ENCODE measurements at places on chromosomes 2 and 18.
A peak's percentile ranks its signal among the peaks of the same experiment; 100 is the strongest.

GRCh38 chr2:113675875-113676274 lies 48.8 kb downstream of the RABL2A start:
- no peak for DNase-seq

DNA sequence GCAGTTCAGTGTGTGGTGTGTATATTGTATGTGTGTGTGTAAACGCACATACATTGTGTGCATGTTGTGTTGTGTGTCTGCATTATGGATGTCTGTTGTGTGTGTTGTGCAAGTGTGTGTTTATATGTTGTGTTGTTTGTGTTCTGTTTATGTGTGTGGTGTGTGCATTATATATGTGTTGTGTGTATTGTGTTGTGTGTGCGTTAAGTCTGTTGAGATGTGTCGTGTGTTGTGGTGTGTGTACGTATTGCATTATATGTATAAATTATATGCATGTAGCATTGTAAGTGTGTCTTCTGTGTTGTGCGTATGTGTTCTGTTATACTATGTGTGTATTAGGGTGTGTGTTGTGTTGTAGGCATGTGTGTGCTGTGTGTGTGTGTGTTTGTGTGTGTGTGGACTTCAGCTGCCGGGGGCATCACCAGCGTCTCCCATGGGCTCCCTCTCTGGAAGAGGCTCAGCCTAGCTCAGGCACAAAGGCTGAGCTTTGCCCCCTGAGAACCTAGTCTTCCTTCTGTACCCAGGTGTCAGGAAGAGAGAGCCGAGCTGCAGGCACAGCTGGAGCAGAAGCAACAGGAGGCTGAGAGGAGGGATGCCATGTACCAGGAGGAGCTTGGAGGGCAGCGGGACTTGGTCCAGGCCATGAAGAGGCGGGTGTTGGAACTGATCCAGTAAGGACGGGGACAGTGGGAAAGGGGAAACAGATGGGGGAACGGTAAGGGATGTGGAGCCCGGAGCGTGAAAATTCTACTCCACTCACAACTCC lies 13.7 kb downstream of the RUFY4 start:
- DNase-seq, result no peak

DNA sequence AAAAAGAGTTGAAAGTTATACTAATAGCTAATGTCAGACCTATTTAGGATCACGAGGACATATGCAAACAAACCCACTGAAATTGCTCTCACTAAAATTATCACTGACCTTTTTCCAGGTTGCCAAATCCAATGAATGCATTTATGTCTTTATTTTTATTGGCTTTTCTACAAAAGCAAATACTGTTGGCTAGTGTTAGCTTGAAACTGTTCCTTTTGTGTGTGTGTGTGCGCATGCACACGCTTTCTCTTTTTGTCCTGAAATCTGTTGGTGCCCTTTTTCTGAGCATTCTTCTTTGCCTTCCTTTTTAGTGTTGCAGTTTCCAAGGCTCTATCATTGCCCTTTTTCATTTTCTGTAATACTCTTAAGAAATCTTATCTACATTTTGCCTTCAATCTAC lies 1269.2 kb downstream of the LRP1B start:
- DNase-seq, result no peak

- DNase-seq, result no peak
These were observed 77.5 kb upstream of the GLI2 start for GRCh38 chr2:120658042-120658769.

DNA sequence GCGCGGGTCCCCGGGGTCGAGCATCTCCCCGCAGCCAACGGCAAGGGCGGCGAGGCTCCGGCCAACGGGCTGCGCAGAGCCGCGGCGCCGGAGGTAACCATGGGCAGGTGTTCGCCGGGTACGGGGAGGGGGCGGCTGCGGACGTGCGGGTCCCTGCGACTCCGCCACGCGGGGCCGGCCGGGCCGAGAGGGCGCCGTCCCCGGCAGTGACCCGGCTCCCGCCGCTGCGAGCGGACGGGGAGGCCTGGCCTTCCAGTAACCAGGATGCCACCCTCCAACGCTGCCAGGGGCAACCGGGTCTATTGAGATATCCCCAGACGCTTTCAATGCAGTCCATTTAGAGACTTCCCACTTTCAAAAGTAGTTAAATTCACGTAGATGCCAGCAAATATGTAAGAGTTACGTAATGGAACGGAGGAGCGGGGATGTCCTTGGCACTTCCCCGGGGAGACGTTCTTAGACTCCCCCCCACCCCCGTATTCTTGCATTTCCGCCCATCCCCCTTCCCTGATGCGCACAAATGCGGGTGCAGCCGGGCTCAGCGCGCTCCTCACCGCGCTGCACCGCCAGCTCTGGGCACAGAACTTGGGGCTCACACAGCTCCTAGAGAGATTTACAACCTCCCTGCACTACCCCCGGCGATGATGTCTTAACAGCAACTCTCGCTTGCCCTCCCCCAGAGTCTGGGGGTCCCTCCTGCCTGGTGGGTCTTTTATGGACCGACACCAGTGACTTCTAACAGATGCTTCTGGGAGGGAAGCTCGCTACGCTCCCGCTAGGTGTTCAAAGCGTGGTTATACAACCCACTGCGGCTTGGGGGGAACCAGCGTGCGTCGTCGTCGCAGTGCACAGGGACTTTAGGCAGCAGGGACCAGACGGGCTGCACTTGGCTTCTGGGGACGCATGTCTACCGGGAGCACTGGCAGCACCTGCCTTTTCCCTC lies 657 bp downstream of the SGPP2 start:
- no peak for DNase-seq

GRCh38 chr18:46379323-46379950 lies 275.3 kb downstream of the HAUS1 start:
- DNase-seq, result no peak

- DNase-seq, result no peak
These were observed 62.3 kb downstream of the CD226 start for GRCh38 chr18:69885355-69885754.

- DNase-seq, result no peak
These were observed 3.0 kb downstream of the LBH start for GRCh38 chr2:30234180-30234971.

DNA sequence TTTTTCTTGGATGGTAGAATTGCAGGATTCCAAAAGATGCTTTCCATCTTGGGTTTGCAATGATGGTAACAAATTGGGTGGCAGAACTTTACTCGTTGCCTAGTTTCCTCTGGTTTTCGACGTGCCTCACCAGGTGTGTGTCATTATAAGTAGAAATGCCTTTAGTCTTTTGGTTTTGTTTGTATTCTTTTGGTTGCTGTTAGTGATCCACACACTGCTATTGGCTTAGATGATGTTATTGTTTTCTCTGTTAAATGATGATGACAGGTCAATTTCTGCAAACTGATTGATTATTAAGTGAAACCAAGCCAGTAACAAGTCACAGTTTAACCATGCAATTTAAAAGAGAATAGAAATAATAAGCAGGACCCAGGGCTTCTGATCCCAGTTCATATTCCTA lies 6.1 kb upstream of the LAMA3 start:
- DNase-seq, result no peak

- DNase-seq, result no peak
These were observed 2.3 kb downstream of the VAPA start for GRCh38 chr18:9916077-9916639.

DNA sequence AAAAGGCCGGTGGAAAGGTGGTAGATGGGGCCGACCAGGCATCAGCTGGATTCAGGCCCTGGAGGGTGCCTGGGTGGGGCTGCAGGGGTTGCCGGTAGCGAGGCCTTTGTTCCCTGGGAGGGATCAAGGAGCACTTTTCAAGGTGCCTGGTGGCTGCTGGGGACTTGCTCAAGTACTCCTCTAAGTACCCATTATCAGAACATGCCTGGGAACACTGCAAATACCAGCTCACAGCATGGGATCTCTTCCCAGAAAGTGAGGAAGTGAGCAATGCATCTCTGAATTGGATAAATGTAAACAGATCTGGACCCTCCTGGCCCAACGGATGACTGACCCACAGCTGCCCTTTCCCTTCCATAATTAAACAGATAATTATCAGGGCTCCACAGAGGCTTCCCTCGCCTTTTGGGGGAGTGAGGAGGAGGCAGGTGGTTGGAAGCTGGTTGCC lies 210.5 kb downstream of the SH3RF3 start:
- no peak for DNase-seq

DNA sequence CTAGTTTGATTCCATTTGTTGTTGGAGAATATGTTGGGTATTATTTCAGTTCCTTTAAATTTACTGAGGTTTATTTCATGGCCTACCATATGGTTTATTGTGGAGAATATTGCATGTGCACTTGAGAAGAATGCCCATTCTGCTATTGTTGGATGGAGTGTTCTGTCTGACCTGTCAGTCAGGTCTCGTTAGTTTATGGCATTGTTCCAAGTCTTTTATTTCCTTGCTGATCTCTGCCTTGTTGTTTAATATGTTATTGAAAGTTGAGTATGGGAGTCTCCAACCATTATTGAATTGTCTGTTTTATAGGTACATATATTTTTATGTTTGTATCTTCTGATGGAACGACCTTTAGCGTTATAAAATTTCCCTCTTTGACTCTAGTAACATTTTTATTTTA lies 86.3 kb downstream of the PTPN4 start:
- no peak for DNase-seq

DNA sequence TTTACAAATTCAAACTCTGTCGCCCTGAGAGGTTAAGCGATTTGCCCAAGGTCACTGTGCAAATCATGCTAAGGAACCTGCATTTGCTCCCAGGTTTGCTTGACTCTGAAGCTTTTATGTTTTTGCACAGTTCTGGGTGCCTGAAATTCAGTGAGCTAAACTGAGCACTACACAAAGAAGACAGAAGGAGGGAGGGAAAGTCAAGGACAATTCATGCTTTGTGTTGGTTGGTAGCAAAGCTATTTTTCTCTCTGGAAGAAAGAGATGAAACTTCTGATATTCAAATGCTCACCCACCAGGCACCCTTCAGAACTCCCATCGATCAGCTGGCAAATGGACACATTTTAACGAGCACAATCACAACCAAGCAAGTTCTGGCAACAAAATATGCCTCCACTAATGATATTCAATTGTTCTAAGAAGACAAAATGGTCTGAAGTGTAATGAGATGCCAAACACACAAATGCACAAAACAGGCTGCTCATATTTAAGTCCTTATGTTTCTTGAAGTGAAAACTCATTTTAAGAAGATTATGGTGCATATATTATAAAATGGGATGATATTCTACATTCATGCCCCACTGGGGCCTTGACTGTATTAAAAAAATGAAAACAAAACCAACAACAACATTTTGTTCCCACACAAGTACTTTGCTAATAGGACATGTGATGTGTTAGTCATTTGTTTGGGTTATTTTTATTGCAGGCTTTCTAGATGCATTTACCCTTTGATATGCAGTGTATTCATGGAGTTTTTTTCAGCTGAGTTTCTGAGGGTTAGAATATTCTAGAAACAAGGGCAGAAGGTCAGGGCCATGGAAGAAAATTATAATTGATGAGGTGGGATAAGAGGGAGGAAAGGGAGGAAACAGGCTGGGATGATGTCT lies 445.6 kb upstream of the CELF4 start:
- no peak for DNase-seq

DNA sequence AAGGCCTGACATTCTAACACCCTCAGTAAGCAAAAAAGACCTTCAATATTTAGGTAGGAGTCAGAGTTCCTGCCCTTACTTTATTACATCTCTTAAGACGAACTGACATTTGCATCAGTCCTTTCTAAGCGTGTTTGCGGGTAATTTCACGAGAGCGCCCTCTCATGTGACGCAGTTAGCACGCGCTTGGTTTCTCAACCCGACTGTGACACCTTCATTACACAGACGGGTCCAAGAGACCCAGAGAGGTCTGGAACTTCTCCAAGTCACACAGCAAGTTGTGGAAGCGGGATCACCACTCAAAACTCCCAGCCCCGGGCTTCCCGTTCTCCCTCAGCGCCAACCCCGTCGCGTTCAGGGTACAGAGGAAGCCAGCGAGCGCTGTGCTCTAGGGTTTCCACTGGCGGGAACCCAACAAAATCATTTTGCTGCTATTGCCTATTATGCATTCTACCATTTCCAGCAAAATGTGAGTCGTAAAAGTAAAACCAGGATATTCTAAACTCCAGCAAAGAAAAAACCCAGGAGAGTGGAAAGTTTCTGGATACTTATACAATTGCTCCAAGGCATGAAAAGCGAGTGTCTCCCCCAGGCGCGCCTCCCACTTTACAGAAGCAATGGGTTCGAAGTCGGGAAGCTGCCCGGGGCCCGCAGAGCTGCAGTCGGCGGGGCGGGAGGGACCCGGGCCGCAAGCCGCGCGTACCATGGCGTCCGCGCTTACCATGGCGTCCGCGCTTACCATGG lies 601 bp downstream of the ENOSF1 start:
- DNase-seq, result peak; percentile 55

- DNase-seq, result no peak
These were observed 35.5 kb upstream of the KIDINS220 start for GRCh38 chr2:8872821-8873432.

DNA sequence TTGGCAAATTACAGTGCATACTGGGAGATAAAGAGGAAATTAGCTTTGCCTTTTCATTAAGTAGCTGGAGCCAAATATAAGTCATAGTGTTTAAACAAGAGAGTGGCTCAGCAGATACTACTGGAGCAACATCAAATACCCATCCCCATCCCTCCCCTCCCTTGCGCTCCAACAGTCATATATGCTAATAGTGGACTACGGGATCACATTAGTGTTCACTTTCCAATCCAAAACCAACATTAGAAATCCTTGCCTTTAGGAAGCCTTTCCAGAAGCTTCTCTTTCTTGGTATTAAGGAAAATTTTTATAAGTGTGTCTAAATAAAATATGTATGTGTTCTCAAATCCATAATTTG lies 1669.3 kb downstream of the SUCLG1 start:
- DNase-seq, result no peak

DNA sequence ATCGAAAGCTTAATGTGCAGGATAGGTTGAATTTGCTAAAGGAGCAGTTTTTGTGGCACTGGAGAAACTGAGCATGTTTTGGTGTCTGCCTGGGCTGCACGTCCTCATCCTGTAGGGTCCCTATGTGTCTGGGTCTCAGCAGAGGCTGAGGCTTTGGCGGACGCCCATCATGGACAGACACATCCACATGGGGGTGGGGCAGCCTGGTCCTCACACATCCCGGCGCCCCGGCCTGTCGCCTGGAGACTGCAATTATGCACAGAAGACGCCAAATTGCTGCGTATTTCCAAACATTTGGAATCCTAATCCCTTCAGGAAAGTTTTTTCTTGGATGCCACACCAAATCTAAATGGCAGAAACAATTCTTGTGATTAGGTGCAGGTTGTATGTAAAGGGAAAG lies 128.2 kb upstream of the TWIST2 start:
- DNase-seq, result no peak

- DNase-seq, result no peak
These were observed 15.9 kb upstream of the CHAC2 start for GRCh38 chr2:53751728-53752127.

DNA sequence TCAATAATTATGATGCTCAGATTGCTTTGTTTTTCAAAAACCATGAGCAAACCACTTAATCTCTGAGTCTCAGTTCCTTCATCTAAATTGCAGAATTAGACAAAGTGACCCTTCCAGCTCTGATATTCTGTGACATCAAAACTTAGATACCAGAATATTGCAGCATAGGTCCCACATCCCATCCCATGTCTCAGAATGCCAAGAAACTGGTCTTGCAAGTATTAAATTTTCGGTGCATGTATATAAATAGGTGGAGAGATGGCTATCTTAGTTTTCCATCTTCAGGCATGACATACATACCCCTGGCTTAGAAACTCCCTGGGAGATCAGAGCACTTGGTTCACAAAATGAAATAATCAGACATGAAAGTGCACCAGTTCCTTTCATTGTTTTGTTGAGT lies 39.8 kb downstream of the WDR75 start:
- DNase-seq, result no peak

- no peak for DNase-seq
These were observed 46.7 kb downstream of the ICA1L start for GRCh38 chr2:202824901-202825300.
